Nucleus accumbens (tissue), 56 donors: ENCODE measurements at places on chromosomes 2 and 18.

GRCh38 chr2:158184001-158184400 is 82.3 kb downstream of the UPP2 start:
- no peak for DNase-seq

- DNase-seq = no peak
Measured at GRCh38 chr18:51767293-51767692, 569.8 kb upstream of the MEX3C start.

- no peak for DNase-seq
Measured at GRCh38 chr2:216810399-216811160, 49.3 kb downstream of the TNP1 start.

GRCh38 chr2:11766016-11766415 is 19.6 kb downstream of the LPIN1 start:
- DNase-seq = no peak

DNA sequence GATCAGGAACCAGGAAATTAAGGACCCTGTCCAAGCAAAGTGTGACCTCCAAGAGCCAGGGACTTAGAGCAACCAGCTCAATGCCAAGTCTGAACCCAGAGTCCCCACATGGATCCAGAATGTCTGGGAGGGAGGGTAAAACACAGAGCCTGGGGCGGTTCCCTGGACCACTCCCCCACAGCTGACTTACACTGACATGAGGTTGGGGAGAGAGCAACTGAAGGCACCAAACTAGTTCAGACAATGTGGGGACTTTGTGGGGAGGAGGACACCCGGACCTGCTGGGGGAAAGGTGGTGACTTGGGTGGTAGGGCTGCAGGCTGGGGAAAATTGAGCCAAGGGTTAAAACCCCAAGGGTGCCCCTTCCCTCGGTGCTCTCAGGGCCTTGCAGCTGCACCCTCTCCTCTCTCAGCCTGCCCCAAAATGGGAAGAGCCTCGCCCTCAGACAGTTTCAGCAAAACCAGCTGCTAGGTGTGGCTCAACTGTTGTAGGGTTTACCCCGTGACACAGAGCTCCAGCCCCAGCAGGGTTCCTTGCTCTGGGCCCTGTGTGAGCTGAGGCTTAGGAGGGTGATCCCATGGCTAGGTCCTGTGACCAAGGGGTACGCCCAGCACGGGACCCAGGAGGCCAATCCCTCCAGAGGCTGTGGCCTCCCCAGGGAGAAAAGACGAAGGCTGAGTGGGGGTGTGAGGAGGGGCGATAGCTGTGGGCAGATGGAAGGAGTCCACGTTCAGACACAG is 28.6 kb downstream of the MARCO start:
- no peak for DNase-seq

- no peak for DNase-seq
Measured at GRCh38 chr2:96923810-96924774, 54.2 kb upstream of the SEMA4C start.

- peak; percentile 64 for DNase-seq
Measured at GRCh38 chr18:10518595-10519255, 7.1 kb upstream of the NAPG start.

DNA sequence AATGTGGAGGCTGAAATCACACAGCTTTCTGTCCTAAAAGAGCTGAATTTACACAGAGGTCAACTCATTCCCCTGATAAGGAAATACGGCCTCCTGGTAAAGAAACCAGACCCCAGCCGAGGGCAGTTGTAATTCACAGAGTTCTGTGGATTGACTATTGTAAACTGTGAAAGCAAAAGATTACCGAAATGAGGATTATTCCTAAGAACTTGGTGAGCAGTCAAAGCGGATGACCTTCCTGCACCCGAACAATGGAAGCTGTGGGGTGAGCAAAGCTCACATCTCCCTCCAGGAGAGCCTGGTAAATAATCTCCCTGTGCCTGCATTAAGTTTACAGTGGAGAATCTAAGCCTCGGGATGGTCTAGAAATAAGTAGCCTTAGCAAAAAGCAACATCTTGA is 138.2 kb upstream of the PXDN start:
- no peak for DNase-seq

DNA sequence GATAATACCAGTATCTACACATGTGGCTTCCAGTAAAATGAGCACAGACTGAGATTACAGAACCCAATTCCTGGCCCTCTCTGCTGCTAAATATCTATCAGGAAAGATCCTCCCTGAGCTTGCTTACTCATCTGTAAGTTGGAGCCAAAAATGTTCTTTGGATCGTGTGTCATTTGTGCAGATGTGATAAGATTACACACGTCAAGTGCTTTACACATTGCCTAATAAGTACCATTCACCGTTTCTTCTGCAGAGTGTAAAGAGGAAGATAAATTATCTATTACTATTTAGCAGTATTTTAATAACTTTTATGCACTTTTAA is 23.2 kb upstream of the SLC20A1 start:
- no peak for DNase-seq

- no peak for DNase-seq
Measured at GRCh38 chr18:51037230-51037629, 7.2 kb downstream of the SMAD4 start.

DNA sequence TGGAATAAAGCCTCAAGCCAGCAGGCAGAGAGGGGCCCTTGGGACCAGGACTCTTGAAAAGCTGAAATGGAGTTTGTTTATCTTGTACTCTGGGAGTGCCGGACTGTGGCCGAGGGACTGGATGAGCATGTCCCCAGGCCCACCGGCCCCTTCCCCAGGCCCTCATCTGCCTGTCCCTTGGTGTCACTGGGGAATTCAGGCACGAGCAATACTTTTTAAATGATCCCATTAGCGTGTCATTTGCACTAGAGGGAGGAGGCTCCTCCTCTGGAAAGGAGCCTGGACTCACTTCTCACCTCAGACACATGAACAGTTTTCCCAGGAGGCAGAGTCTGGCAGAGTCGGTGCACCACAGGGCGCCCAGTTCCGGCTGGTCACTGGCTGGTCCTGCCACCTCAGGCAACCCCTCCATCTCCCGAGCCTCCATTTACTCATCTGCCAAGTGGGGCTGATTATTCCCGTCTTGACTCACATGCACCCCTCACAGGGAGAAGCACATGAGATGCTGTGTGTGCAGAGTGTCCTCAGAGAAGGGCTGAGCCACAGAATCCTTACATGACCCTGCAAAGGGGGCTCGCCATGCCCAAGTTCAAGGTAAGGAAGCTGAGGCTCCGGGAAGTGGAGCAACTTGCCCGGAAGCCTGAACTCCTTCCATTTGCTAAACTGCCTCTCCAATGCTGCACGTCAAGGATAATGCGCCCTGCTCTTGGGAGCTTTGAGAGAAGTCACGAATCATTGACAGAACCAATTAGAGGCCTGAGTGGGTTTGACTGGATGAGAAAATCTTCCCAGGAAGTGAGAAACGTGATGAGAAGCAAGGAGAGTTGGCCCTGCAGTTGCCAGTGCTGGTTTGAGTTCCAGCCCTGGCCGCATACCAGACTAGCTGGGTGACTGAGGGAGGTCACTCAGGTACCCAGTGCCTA is 26.7 kb downstream of the CIB4 start:
- no peak for DNase-seq

DNA sequence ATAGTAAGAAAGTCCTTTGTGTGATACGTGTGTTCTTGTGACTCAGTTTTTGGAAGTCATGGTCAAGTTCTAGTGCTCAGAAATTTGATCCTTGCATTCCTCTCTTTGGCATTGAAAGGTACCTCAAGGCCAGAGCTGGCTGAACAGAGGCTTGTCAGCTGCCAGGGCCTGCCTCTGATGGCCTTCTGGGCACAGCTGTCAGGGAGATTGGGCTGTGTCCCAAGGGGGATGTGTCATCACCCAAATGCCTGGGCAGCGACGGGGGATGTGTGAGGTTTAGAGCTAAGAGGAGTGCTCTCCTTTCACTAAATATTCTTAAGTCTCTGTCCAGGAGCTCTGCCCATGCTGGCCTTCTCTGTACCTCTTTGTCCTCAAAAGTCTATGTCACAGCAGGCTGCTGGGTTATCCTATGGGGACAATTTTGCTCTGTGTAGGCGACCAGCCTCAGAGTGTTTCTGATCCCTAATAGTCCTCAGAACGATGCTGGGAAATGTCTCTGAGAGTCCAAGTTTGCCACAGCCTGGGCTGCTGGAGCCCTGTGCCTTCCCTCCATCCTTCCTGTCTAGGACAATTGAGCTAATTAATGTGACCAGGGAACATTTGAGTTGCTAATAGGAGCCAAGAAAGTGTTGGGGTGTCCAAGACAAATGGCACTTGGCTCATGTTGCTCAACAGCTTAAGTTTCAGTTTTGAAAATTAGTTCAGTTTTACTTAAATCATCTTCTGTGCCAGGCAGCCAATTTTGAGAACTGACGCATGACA is 115.4 kb upstream of the ZNF521 start:
- DNase-seq = no peak

DNA sequence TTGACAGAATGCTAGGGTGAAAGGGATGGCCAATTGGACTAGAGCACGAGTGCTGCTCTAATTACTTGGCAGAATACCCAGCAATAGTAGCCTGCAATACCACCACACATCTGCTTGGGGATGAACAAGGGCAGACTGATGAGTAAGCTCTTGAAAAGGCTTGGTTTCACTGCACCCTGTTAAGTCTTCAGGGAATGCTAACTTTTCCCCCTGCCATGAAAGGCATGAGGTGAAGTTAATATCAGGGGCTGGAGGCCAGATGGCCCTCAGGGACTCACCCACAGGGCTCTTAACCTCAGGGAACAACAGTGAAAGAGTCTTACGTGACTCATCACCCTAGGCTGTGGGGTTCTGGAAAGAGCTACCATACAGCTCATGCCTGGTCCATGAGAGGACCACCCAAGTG is 51.7 kb upstream of the MYL1 start:
- no peak for DNase-seq

DNA sequence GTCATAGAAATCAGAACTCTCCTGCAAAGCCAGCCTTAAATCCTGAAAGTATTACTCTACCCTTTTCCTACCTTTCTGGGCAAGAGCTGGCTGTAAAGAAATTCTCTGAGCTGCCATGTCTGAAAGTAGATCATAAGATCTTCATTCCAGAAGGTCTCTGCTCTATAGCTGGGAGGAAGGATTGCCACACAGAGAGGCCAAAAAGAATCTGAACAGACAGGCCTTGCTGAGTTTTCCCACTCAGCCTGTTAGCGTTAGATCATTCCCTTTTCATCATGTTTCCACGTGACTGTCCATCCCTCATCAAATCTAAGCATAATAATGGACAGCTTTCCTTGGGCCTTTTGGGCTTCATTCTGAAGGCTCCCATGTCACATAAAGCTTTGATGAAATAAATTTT is 43.2 kb upstream of the FHL2 start:
- no peak for DNase-seq

GRCh38 chr2:65018141-65018582 is 29.0 kb downstream of the SLC1A4 start:
- DNase-seq = no peak

- no peak for DNase-seq
Measured at GRCh38 chr2:15846626-15847025, 93.7 kb upstream of the MYCN start.

DNA sequence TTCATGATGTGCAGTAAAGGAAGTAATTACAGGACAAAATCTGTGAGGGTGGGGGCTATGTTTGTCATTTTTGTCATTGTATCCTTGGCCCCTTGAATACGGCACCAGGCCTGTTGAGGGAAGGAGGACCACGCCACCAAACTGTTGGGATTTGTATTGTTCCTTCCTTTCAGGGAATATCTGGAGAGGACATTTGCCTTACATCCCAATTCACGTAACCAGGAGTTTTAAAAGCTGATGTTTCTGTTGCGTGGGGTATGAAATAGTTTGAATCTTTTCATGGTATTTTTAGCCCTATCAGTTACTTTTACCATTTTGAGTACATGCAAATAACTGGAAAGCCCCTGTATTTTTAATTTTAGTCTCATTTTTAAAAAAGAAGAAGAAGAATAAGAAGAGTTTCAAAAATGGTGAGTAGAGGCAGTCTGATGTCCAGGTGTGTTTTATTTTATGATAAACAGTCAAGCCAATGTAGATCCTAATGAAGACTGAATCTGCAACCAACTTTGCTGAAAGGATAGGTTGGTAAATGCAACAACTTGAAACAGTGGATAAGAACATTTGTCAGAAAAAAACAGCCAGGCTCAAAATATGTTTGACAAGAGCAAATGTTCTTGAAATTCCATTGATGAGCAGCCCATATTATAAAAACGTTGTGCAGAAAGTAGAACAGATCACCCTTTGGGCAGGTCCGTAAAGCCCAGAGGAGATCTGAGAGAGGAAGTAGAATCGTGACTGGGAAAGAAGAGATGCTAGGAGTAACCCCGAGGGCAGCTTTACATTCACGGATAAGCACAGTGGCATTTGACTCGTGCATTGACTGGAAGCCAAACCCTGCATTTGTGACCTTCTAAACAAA is 54.5 kb downstream of the RASGRP3 start:
- no peak for DNase-seq

DNA sequence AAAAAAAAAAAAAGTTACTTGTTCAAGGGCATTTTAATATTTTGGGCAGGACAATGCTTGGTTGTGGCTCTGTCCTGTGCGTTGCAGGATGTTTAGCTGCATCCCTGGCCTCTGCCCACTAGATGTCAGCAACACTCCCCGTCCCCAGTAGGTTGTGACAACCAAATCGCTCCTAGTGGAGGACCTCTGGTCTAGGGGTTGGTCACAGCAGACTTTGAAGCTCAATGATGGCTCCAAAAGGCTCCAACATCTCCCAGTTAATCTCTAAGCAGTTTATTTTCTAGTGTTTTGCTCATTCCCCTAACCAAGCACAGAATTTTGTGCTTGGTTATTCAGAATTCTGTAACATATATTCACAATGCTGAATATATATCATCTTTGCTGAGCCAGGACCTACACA is 67.0 kb downstream of the CHRNA1 start:
- peak; percentile 53 for DNase-seq

- DNase-seq = no peak
Measured at GRCh38 chr2:143584936-143585335, 455.7 kb downstream of the ARHGAP15 start.

GRCh38 chr18:37299471-37300304 is 265.9 kb downstream of the CELF4 start:
- DNase-seq = peak; percentile 51

- DNase-seq = no peak
Measured at GRCh38 chr2:97913846-97914245, 81.9 kb downstream of the TMEM131 start.

DNA sequence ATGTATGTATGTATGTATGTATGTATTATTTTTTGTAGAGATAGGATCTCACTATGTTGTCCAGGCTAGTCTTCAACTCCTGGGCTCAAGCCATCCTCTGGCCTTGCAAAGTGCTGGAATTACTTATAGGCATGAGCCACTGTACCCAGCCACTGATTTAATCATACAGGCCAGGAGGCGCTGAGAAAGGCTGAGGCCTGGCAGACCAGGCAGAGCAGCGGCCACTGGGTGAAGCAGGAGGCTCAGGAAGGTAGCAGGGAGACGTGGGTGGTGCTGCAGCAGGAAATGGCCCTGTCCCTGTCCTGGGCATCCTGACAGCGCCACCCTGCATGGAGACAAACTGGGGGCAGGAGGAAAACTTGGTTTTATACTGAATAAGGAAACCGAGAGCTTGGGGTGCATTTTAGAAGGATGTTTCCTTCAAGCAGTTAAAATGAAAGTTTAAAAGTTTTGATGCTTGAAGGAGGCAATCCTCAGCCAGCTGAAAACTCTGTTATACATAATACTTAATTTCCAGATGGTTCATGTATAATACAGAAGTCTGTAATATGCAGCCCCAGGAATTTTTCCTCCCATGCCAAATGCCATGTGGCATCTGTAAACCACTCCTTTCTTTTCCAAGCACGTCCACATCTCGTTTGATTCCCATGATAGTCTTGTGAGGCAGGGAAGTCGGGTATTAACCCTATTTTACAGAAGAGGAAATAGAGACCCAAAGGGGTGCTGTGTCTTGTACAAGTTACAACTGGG is 182.4 kb downstream of the CELF4 start:
- no peak for DNase-seq
